ENCODE measurements at places on chromosomes 5 and 9. TPM values are rescaled to one million over a fixed set of nuclear protein-coding genes. Genes with fewer than 3 reads are reported as not detected.

The GZMA gene
- not detected for total RNA-seq

The PRSS3 gene
- total RNA-seq = not detected

GRCh38 chr5:178121391-178122276, 8.3 kb downstream of the N4BP3 start:
- peaks cover 56% of the 10 kb centered on the region for H3K27me3 ChIP-seq
- no peak overlapping the region for H3K27ac ChIP-seq
- DNase-seq = no peak

GRCh38 chr9:13942201-13942600, 371.7 kb downstream of the NFIB start:
- no peaks in the 10 kb centered on the region for H3K27me3 ChIP-seq
- no peaks in the 10 kb centered on the region for H3K4me1 ChIP-seq
- H3K27ac ChIP-seq = no peak overlapping the region
- no peak overlapping the region for H3K4me3 ChIP-seq
- no peak for DNase-seq
- no peaks in the 10 kb centered on the region for H3K36me3 ChIP-seq

GRCh38 chr9:125794708-125795107, 47.5 kb downstream of the PBX3 start:
- no peaks in the 10 kb centered on the region for H3K4me1 ChIP-seq
- H3K27me3 ChIP-seq = no peaks in the 10 kb centered on the region
- DNase-seq = no peak

- no peaks in the 10 kb centered on the region for H3K36me3 ChIP-seq
- DNase-seq = no peak
- H3K4me1 ChIP-seq = no peaks in the 10 kb centered on the region
- no peak overlapping the region for H3K27ac ChIP-seq
Measured at GRCh38 chr5:127858116-127858784, 155.1 kb downstream of the CCDC192 start.

The FAM169A gene
- 5.9 TPM for total RNA-seq
